ENCODE measurements at places on chromosomes 1 and 21.

GRCh38 chr1:195851804-195852203 is 756.4 kb downstream of the KCNT2 start:
- no peak for DNase-seq

DNA sequence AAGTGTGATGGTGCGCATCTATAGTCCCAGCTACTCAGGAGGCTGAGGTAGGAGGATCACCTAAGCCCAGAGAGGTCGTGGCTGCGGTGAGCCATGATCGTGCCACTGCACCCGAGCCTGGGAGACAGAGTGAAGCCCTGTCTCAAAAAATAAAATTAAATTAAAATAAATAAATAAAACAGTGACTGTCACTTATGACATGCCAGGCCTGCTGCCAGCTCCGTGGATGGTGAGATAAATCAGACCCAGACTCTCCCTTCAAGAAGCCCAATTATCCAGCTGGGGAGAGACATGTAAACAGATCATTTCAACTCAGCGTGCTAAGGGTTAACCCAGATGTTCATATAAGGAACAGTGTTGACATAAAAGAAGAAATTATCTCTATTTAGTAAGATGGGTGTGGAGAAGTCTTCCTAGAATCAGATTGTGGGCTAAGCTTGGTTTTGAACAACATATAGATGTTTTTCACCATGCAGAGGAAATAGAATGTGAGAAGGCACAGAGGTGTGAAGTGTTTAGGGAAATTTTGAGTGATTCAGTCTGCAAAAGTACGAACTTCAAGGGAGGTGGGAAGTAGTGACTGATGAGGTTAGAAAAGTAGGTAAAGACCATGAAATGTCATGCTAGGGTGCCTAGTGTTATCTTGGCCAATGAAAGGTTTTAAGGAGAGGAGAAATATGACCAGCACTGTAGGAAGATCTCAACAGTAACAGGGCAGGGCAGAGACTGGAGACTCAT is 18.3 kb downstream of the YARS1 start:
- no peak for DNase-seq

DNA sequence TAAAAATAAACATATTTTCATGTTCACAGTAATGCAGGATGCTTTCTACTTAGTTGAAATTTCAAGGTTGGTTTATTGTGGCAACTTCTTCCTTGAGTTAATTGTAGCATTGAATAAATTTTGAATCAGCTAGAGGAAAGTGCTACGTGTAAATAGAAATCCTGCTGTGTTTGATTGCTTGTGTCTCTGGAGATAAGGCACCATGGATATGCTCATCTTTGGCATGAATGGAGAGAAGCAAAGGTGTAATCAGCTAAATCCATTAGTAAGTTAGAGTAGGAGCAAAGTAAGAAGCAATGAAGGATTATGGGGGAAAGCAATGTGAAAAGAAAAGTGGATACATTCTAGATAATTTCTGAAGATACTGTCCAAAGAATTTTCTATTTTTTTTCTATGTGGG is 331.1 kb downstream of the PTPRC start:
- DNase-seq = no peak

DNA sequence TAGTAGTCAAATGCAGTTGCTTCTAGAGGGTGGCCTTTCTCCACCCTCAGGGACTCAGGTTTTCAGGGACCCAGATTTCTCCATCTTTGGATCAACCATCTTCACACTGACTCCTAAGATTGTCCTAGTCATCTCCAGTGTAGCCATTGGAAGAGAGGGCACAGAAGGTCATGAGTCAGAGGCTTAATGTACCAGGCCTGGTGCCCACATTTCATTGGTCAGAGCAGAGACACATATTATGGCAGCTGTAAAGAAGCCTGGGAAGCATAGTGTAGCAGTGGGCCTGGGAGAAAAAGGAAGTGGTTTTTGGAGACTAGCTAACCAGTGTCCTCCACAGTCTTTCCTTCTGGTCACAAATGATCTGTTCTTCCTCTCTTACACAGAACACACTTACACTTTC is 122.5 kb downstream of the GIPC2 start:
- DNase-seq = no peak

DNA sequence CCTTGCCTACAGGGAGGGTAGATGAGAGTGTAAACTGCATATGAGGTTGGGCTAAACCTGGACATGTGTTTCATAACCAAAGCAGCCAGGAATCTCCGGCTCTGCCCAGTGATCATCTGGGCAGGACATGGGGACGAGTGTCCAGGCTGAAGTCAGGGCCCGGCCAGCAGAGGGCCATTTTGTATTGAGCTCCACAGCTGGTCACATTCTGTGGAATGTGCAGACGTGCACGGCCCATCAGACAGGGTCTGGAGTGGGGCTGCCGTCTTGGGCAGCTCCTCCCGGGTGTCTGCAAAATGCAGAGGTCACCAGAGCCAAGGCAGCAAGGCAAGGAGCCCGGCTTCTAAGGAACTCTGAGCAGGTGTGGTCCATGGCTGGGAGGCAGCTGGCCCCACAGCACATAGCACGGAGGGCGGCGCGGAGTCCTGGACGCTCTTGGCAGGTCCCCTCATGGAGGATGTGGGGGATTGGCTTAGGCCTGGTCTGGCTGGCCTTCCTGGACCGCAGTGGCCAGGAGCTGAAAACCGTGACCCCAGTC is 6.2 kb downstream of the LRRC3 start:
- DNase-seq = no peak

- no peak for DNase-seq
Measured at GRCh38 chr21:44407493-44407892, 47.8 kb upstream of the LRRC3 start.

GRCh38 chr1:167401260-167401873 is 117.0 kb downstream of the CD247 start:
- peak; percentile 40 for DNase-seq

DNA sequence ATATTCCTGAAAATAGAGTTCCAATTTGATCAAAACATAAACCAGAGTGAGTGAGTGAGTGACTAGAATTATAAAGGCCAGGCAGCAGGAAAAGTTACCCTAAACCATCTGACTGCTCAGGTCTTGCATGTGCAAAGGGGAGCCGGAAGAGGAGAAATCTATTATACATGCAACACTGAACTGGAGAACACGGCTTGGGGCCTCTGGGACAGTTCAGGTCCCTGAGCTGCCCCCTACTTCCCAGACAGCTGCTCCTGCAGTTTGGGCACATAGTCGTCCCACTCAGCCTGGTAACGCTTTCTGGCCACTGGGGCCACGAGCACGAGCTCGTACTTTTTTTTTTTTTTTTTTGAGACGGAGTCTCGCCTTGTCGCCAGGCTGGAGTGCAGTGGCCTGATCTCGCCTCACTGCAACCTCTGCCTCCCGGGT is 40.1 kb downstream of the PTPRC start:
- DNase-seq = peak; percentile 25

- DNase-seq = no peak
Measured at GRCh38 chr1:9658199-9658598, 6.7 kb downstream of the PIK3CD start.

GRCh38 chr1:247115545-247115944 is 11.4 kb upstream of the ZNF669 start:
- no peak for DNase-seq

DNA sequence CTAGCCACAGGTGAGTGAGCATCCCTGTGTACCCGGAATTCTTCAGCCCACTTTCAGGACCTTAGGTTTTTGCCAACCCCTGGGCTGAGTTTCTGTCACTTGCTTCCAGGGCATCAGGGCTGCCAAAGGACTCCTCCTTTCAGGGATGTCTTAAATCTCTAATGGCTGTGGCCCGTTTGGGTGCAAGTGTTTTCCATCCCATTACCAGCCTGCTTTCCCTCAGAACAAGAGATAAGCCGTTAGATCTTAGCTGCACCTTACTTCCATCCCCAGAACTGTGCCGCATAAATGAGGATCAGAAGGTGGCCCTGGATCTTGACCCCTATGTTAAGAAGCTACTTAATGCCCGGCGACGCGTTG is 652 bp downstream of the SNAPIN start:
- no peak for DNase-seq

GRCh38 chr1:3527774-3528173 is 73.3 kb downstream of the ARHGEF16 start:
- no peak for DNase-seq

- no peak for DNase-seq
Measured at GRCh38 chr21:42102991-42103390, 31.9 kb downstream of the UMODL1 start.

DNA sequence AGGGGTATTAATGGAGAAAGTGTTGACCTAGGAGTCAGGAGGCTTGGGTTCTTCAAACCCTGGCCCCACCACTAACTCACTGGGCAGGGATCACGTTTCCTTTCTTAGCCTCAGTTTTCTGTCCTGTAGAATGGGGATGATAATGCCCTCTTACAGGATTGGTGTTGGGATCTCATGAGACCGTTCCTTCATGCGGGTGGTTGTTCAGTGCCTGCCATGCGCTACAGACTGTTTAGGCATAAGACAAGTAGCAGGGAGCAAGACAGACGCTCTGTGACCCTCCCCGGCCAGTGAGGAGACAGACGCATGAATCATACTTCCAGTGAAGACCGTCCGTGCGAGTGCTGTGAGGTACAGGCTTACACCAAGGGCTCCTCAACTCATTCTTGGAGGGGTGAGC is 81.7 kb downstream of the MAN1C1 start:
- no peak for DNase-seq

DNA sequence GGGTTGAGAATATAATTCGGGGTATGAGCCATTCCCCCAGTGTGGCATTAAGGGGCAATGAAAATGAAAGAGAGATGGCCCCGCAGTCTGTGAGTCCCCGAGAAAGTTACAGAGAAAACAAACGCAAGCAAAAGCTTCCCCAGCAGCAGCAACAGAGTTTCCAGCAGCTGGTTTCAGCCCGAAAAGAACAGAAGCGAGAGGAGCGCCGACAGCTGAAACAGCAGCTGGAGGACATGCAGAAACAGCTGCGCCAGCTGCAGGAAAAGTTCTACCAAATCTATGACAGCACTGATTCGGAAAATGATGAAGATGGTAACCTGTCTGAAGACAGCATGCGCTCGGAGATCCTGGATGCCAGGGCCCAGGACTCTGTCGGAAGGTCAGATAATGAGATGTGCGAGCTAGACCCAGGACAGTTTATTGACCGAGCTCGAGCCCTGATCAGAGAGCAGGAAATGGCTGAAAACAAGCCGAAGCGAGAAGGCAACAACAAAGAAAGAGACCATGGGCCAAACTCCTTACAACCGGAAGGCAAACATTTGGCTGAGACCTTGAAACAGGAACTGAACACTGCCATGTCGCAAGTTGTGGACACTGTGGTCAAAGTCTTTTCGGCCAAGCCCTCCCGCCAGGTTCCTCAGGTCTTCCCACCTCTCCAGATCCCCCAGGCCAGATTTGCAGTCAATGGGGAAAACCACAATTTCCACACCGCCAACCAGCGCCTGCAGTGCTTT is 9.4 kb downstream of the PROX1 start:
- DNase-seq = no peak

DNA sequence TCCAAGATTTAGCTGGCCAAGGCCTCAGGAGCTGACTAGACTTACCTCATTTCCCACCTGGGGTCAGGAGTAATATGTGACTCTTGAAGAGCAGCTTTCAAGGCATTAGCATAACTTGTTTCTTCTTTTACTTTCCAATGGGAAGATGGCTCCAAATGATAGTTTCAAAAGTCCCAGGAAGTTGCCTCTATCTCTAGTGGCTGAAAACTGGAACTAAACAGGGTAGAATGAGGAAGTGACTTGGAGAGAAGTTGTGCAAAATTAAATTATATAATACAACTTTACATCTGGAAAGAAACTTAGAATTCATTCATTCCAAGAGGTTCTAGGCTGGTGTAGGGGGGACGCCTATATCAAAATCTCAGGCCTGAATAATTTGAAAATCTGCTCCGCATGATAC is 250.1 kb upstream of the FMN2 start:
- no peak for DNase-seq

DNA sequence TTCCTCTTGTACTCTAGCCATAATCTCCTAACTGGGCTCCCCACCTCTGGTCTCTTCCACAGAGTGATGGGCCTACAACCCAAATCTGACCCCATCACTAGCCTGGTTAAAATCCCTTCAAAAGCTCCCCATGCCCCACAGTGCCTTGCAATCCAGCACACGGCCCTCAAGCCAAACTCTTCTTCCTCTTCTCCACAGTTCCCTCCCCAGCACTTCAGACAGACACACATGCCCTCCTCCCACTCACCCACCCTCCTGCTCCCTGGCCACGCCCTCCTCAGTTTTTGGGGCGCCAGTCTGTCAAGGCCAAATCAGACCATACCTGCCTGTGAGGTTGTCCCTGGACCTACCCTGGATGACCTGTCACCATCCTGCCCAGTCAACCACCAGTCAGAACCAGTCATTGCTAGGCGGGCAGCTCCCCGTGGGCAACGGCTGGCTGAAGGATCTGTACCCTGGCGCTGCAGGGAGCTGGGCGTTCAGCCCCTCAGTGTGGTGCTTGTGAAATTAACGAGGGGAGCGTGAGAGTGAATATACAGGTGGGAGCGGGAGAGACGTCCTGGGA is 753 bp downstream of the C1orf210 start:
- no peak for DNase-seq

GRCh38 chr1:232319072-232319471 is 310.9 kb downstream of the SIPA1L2 start:
- DNase-seq = no peak

DNA sequence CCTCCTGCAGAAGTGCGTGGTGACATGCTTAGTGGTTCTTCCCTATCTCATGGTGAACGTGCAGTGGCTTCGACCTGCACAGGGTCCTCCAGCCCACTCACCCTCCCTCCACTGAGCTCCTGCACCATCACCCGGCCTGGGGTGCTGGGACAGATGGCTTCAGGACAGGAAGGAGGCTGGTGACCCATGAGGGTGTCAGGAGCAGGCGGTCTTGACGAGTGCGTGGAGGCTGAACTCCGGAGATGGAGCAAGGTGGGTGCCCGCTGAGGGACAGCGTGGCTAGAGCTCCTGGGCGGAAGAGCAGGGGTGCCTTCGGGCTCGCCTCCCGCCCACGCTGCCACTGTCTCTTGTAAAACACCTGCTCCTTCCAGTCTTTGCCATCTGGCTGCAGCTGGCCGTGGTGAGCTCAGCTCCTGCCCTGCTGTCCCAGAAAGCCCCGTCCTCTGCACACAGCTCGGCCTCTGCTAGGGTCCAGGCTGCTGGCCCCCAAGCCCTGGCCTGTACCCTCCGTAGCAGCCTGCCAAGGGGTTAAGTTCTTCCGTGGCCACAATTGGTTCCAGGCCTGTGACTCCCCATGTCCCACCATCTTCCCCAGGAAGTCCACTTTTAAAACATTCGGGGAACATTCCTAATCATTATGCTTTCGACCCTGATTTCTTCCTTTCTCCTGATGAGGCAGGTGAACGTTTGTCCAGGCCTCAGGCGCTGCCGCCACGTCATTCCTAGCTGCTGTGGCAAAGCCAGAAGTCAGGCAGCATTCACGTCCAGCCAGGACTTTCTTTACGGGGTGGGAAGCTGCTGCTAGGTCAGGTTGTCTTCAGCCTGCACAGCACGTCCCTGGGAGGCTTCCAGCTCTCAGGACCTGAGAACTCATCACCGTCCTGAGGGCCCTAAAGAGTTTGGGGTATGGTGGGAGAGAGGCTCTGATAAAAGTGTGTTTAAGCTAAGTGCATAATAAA is 8.1 kb downstream of the KRTAP10-1 start:
- no peak for DNase-seq

- no peak for DNase-seq
Measured at GRCh38 chr1:44513111-44513510, 108.1 kb downstream of the RNF220 start.

Measured in activated CD4-positive, alpha-beta T cell treated with anti-CD3 and anti-CD28 coated beads, Interleukin-2, amount 50 U/mL, for 1 hour (primary cell).